CD4-positive, alpha-beta T cell treated with Interleukin-15 for 4 hours (primary cell): ENCODE measurements at places on chromosomes 1 and 21.

GRCh38 chr1:83559129-83559840, 439.6 kb downstream of the TTLL7 start:
- DNase-seq = no peak

DNA sequence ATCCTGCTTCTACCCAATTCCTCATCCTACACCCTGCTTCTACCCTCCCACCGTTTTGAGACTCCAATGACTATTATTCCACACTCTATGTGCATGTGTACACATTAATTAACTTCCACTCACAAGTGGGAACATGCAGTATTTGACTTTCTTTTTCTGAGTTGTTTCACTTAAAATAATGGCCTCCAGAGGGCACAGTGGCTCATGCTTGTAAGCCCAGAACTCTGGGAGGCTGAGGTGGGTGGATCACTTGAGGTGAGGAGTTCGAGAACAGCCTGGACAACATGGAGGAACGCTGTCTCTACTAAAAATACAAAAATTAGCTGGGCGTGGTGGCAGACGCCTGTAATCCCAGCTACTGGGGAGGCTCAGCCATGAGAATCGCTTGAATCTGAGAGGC, 464.8 kb downstream of the PTBP2 start:
- no peak for DNase-seq

DNA sequence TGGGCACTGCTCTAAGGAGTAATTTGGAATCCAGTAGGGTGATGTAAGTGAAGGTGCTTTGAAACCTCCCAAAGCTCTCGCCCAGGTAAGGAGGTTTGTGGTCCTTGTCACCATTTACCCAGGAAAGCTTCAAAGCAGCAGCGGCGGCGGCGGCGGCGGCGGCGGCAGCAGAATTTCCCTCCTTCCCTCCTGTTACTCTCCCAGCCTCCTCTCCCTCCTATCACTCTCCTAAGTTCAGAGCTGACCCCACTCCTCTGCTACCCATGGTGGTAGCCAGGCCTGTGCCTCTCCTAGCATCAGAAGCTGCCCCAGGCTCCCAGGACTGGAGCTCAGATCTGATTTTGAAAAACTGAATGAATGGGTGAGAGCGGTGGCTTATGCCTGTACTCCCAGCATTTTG, 60.7 kb downstream of the ACBD3 start:
- DNase-seq = no peak

- DNase-seq = no peak
Measured at GRCh38 chr1:244157731-244158438, 106.8 kb downstream of the ZBTB18 start.

GRCh38 chr21:39673736-39674135, 61.0 kb downstream of the B3GALT5 start:
- no peak for DNase-seq

GRCh38 chr1:77010937-77011336, 143.7 kb downstream of the ST6GALNAC5 start:
- DNase-seq = no peak

DNA sequence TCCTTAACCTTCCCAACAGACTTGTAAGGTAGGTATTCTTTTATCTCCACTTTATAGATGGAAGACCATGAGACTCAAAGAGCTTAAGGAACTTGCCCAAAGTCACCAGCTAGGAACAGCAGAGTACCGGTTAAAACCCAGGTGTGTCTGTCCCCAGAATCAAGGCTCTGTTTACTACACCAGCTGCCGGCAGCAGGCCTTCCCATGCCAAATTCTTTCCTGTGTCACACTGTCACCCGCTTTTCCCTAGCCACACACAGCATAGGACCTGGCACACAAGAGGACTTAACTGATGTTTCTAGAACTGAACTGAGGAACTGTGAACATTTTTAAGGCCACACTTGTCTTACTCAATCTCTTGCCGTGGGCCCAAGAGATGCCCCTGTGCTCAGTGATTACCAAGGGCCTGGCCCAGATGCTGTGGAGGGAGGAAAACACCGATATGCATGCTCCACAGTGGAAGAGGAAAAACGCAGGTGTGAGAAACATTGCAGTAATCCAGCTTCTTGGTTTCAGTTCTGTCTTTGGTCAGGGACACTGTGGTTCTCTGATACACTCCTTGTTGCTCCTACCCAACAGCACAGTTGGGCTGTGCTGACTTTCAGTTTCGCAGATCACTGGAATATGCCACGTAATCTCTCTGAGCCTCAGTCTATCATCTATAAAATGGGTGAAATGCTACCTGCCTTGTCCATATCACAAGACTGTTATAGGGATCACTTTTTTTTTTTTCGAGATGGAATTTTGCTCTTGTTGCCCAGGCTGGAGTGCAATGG, 13.9 kb upstream of the LY9 start:
- peak; percentile 28 for DNase-seq

DNA sequence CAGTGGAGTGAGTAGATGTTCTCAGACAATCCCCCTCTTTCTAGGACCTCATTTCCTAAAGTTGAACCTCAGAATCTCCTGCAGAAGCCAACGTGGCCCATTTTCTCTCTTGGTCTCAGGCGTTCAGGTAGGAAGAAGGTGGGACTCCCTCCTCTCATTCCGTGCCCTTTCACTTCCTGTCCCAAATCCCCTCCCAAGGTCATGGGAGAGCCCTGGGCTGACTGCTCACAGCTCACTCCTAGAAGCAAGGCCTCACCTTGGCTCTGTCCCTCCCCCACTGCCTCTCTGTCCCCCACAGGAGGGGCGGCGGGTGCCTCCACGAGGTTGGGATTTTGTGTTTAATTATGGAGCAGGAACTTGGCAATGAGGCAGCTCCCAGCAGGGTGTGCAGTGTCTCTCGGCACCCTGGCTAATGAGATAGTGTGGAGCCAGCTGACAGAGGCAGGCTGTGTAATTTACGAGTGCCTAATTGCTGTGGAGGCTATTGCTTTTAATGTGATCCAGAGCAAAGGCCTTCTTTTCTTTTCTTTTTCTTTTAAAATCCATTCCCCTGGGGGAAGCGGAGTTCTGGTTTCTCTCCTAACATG, 9.1 kb upstream of the CDK18 start:
- DNase-seq = no peak

DNA sequence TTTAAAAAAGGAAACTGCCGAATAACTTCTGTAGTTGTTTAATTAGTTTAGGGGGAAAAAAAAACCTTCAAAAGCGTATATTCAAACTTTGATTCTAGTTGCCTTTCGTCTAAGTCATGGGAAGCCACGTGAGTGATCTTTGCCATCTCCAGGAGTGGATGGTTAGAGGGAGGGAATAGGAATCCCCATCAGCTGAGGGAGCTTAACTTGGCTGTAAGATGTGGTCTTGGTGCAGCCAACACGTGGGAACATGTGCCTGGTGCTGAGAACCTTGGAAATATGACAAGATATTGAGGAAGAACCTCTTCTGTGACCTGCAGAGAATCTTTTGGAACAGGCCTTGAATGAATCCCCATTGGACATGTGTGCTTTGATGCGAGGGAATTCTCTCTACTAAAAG, 1.7 kb downstream of the BACE2 start:
- no peak for DNase-seq

DNA sequence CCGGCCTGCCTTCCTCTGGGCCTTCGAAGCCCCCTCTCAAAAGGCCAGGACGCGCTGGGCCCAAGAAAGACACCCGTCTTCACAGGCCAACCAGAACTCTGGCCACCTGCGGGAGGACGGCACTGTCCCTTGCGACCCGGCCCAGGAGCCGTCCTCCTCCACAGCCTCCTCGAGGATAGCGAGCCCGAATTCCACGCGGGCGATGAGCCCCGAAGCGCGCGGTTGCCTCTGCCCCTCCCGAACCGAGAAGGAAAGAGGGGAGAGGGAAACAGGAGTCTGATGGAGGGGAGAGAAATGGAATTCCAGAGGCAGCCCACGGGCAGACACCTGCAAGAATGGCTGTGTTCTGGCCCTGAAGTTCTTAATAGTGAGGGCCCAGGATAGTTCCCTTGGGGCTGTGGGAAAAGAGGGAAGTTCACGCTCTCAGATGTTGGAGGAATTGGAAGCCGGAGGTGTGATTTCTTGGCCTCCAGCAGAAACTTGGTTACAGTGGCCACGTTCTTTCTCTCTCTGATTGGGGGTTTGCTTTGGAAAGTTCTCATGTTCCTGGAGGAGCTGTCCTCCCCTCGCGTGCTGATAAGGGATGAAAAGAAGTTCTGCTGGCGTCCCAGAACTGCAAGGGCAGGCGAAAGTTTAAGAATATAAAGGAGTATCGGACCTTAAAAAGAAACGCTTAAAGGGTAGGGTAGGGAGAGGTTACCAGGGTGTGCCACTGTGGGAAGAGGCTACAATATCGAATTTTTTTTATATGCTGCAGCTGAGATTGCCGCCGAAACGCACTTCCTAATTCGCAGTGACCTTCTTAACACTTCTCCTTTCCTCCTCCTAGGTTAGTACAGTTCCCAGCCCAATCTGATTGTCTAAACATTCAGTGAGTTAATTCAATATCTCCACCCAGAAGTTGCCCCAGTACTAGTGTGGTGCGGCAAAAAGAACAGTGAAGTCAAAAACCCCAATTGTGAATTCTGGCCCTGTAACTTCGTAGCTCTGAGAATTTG, 5.8 kb upstream of the SLC44A5 start:
- no peak for DNase-seq

DNA sequence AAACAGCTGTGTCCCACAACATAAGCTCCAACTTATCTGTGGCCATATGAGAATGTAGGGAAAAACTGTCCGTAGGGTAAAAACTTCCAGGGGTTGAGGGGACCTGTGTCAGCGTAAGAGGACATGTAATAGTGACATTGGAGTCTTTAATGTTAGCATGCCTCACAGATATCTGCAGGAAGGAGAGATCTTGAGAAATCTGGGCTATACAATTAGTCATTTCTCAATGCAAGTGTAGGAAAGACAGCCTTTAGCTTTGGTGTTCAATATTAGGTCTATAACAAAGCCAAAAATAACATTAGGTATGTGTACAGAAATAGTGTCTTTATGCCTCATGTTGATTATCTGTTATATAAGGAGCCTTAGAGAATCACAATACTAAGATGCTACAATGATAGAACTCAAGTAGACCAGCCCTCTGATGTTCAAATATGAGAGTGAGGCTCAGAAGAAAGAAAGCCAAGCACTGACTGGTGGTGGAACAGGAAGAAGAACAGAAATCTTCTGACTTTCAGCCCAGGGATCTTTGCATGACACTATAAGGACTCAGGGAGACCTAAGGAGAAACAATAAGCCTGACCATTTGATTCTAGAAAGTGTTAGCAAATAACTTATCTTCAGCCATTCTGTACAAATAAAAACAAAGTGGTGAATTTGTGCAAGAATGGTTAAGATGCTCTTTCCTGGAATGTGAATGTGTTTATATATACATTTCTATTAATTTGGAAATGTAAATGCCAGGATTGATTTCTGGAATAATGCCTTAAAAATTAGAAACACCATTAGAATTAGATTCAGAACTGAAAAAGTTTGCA, 152.6 kb downstream of the ZC3H11B start:
- DNase-seq = no peak

DNA sequence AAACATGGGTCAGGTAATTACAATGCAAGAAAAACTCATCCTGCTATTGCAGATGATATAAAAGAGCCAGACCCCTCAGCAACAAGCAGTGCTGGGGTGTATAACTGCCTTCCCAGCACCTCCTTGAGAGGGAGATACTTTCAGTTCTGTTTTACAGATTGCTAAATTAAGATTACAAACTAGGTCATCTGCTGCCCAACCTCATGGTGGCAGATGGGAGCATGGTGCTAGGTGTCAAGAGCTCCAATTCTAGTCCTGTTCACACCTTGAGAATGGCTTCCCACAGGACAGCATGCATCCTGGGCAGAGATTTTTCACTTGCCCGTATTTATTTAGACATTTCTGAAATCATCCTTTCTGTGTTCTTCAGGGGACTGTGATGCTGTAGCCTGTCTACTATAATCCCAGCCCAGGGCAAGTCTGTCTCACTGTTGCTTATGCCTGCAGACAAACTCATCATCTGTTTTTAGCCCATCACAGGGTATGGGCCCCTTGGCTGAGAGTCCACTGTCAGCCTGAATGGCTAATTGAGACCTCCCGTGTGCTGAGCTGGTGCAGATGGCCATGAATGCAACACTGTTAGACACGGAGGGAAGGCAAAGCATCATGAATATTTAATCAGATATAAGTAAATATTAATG, 40.2 kb upstream of the PBX1 start:
- no peak for DNase-seq

DNA sequence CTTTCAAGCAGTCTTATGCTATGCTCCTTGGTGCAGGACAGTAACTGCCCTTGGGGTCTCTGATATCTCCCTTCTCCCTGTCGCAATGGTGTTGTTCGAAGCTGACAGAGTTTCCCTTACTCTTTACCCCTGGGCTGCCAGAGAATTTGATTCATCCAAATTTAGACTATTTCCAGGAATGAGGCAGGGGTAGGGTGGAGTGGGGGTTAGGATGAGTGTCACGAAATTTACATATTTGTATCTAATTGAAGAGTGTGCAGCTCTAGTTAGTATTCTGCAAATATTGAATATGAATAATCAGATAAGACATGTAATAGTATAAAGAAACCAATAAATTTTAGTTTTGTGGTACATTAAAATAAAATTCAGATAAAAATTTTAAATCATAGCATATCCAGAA, 140.0 kb upstream of the LMO4 start:
- DNase-seq = no peak
